GM12892 (cell line): ENCODE measurements at places on chromosomes 1 and 21.

DNA sequence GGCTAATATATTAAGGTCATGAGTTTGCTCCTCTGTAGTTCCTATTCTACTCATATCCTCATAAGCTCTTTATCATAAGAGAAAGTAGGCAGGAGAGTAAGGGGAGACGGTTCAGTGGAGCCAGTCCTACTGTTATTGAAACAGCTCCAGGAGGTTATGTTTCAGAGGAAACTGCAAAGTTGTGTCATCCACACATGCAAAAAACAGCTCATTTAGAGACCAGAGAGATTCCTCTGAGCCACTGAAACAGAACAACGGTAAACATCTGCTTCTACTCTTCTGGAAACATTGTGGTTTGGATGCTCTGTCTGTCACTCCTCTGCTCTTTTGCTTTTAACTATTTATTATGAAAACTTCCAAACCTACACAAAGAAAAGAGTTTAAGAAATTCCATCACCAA, 66.3 kb upstream of the PPP2R5A start:
- DNase-seq, result peak; percentile 42

- DNase-seq, result no peak
Observed at GRCh38 chr1:38000529-38001455, 4.5 kb downstream of the FHL3 start.

- no peak for DNase-seq
Observed at GRCh38 chr21:31993826-31994825, 121.3 kb downstream of the HUNK start.

DNA sequence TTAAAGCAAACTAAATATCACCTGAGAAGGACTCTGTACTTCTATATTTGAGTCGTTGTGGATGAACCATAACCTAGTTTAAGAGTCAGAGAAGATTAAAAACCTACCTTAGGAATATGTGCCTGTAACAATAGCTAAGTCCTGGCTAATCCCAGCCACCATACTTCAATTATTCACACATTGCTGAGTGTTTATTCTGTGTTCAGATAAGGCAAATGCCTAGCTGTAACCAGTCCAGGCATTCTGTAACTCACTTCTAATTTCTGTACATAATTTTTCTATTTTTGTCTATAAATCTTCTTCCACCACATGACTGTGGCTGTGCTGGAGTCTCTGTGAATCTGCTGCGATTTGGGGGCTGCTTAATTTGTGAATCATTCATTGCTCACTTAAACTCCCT, 441.9 kb upstream of the ADAMTS5 start:
- DNase-seq, result no peak

DNA sequence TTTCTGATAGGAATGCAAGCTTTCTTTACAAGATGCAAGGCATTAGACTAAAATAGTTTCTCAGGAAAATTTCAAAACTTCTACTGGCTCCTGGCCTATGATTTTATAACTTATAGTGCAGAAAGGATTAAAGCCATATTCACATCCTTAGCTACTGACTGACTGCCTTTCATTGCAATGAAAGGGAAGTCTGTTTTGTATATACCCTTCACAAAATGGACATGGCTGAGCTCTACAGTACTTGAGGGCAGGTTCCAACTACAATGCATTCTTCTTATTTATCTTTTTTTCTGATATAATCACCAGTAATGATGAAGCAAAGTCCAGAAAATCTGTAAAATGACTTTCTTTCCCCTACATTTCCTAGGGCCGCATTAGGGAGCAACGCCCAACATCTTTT, 100.5 kb upstream of the ESRRG start:
- no peak for DNase-seq

- no peak for DNase-seq
Observed at GRCh38 chr1:206471415-206471801, 1.1 kb downstream of the IKBKE start.

DNA sequence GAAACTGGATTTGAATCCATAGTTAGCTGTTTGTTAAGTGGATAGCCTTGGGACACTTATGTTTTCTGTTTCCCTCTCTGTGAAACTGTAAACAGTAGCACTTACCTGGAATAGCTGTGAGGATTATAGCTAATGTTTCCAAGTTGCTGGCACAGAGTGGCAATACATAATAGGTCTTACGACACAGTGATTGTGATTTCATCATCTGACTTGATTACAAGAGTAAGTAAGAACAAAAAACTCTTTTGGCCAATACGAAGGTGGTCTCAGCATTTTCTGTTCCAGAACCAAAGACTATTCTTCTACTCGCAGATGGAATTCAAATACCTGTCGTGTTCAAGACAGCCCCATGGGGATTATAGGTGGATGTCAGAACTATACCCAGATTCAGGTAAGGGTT, 2.1 kb downstream of the C8B start:
- no peak for DNase-seq
